ENCODE measurements at places on chromosomes 2 and 18. TPM values are rescaled to one million over a fixed set of nuclear protein-coding genes. Genes with fewer than 3 reads are reported as not detected.

DNA sequence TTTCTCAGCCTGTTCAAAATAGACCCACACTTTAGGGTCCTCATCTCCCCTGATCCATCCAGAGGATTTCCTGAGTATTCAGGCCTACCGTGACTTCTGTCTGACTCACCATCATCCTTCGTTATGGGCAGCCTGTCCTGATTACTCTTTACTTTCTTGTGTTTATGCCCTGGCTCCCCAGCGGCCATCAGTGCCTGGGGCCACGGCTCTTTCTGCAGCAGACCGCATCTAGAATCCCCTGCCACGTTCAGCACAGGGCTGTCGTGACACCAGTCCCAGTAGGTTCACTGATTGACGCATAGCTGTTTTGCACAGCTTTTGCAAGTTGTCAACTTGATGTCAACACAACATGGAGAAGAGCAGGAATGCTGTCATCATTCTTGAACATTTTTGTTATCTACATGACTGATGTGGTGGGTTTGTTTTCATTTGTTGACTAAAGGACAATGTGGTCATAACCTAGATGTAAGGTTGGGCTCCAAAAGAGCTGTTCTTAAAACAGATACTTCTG lies 225.6 kb downstream of the HAUS1 start:
- no peak for DNase-seq

Gene AFF3
- 1.2 TPM for total RNA-seq

Gene GALNT13
- 0.13 TPM for total RNA-seq

DNA sequence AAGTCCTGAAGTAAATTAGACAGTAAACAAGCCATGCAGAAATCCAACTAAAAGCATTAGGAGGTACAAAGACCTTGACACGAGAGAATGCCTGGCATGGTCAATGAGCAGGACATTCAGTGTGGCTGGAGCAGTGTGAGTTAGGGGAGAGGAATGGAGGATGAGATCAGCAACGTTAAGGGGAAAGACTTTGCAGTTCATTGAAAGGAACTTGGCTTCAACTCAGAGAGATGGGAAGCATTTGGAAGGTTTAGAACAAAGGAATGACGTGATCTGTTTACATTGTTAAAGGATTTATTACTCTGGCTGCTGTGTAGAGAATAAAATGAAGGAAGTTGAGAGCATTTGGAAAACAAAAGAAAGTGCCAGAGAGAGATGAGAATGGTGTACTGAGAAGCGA lies 621.3 kb downstream of the XIRP2 start:
- no peak for DNase-seq

Gene MSTN
- total RNA-seq, result 0.45 TPM

Gene LYG1
- 2.0 TPM for total RNA-seq

Gene CNDP1
- not detected for total RNA-seq

GRCh38 chr2:111652038-111652437 lies 232.0 kb downstream of the ANAPC1 start:
- DNase-seq, result no peak

- no peak for DNase-seq
Measured at GRCh38 chr2:168552450-168552856, 96.4 kb downstream of the CERS6 start.

Gene TCF23
- 0.13 TPM for total RNA-seq

DNA sequence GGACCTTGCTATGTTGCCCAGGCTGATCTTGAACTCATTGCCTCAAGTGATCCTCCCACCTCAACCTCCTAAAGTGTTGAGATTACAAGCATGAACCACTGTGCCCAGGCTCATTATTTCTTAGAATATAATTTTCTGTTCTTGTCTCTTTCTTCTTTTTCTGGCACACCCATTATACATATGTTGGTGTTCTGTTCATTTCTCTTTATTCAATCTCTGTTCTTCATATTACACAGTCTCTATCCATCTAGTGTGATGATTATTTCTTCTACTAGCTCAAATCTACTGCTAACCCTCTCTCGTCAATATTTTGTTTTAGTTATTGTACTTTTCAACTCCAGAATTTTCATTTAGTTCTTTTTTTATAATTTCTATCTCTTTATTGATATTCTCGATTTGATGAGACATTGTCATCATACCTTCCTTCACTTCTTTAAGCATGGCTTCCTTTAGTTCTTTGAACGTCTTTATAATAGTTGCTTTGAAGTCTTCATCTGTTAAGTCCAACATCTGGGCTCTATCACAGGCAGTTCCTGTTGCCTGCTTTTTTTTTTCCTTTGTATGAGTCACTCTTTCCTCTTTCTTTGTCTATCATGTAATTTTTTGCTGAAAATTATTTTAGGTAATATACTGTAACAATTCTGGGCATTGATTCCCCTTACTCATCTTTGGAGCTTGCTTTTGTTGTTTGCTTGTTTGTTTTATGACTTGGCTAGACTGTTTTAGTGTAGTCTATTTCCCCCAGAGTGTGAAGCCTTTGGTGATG lies 196.4 kb upstream of the NABP1 start:
- DNase-seq, result no peak

DNA sequence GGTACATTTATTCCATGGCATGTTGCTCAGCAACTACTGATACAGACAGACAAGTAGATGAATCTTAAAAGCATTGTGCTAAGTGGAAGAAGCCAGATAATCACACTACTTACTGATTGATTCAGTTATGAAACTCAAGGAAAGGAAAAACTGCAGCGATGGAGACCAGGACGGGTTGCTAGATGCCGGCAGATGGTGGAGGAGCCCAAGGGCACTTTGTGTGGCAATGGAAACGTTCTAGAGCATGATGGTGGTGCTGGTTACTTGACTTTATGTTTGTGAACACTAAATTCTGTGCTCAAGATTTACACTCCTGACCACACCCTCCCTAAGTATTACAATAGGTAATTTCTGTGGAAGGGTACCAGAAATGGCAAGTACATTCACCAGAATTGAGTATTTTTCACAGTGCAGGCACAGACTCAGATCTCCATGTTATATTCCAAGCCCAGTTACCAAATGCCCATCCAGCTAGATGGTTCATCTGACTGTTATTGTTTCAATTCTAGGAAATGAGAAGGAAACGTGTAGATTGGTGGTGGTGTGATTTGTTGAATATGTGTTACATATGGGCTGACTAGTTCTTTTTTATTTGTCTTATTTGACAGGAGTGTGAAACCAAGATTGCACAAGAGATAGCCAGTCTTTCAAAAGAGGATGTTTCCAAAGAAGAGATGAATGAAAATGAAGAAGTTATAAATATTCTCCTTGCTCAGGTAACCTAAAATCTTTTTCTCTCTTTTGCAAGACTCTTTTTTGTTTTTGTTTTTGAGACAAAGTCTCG lies 55.1 kb downstream of the RALBP1 start:
- DNase-seq, result no peak

Gene C2orf80
- not detected for total RNA-seq

Gene ARHGEF33
- total RNA-seq, result 1.3 TPM

DNA sequence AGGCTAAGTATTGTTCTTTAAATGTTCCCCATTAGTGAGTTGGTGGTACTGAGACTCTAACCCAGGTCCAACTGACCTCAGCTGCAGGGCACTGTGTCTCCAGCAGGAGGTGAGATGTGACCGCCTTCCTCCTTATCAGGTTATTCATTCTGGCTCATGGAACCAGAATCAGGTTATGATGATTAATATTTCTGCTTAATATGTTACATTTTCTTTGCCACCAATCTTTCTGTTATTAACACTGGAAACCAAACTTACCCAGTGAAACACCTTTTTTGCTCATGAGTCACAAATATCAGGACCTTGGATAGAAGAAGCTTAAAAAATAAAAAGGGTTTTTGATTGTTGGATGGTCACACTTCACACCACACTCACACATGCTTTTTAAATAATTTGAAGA lies 85.4 kb downstream of the DPP4 start:
- no peak for DNase-seq

- DNase-seq, result no peak
Measured at GRCh38 chr2:109066501-109066900, 62.5 kb upstream of the SH3RF3 start.

Gene APCDD1
- 13.5 TPM for total RNA-seq

Gene STEAP3
- total RNA-seq, result 8.9 TPM

Gene DAW1
- not detected for total RNA-seq

GRCh38 chr2:219560037-219560892 lies 11.1 kb downstream of the OBSL1 start:
- DNase-seq, result no peak

DNA sequence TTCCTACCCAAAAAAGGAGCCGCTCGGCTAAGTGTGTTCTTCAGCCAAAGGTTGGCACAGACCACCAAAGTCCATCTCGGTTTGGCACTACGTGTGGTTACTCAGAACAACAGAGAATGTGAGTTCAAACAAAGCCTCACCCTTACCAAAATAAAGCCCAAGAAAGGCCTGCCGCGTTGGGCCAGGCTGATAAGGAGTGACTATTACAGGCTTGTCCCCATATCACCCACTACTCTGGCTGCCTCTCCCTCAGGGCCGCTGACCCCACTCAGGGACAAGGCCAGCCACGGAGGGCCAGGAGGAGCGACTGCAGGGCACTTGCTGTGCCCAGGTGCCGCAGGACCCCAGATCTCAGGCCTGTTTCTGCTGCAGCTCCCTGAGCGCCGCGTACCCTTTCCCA lies 13.8 kb downstream of the HS1BP3 start:
- no peak for DNase-seq

All from thyroid gland (tissue), 4 donors.